ENCODE measurements at places on chromosomes 13 and 19. TPM values are rescaled to one million over a fixed set of nuclear protein-coding genes. Genes with fewer than 3 reads are reported as not detected.

OR7A17 gene
- not detected for polyA plus RNA-seq

OPA3 gene
- 6.7 TPM for polyA plus RNA-seq

ZNF880 gene
- polyA plus RNA-seq = 8.5 TPM

LGI4 gene
- 34.8 TPM for polyA plus RNA-seq

ZAR1L gene
- not detected for polyA plus RNA-seq

GPR12 gene
- polyA plus RNA-seq = not detected

IFI30 gene
- polyA plus RNA-seq = 70.3 TPM

ZNF285 gene
- polyA plus RNA-seq = 1.4 TPM

DCUN1D2 gene
- 6.6 TPM for polyA plus RNA-seq

GPC5 gene
- polyA plus RNA-seq = 0.04 TPM

ZNF17 gene
- polyA plus RNA-seq = 2.2 TPM

EBI3 gene
- polyA plus RNA-seq = 3.5 TPM

GGN gene
- 0.21 TPM for polyA plus RNA-seq

NLRP4 gene
- polyA plus RNA-seq = not detected

ADGRE2 gene
- 6.9 TPM for polyA plus RNA-seq

ACER1 gene
- not detected for polyA plus RNA-seq

CAPN12 gene
- polyA plus RNA-seq = 3.1 TPM

HIPK4 gene
- polyA plus RNA-seq = 0.02 TPM

FUT3 gene
- polyA plus RNA-seq = 0.11 TPM

MISP3 gene
- polyA plus RNA-seq = 13.2 TPM

ZNF208 gene
- 0.92 TPM for polyA plus RNA-seq

ZNF600 gene
- polyA plus RNA-seq = 6.3 TPM

NUDT19 gene
- 6.3 TPM for polyA plus RNA-seq

CCDC122 gene
- 4.9 TPM for polyA plus RNA-seq

SLAIN1 gene
- 5.3 TPM for polyA plus RNA-seq

GRK1 gene
- not detected for polyA plus RNA-seq

SIGLEC6 gene
- 0.34 TPM for polyA plus RNA-seq

CD22 gene
- 2.1 TPM for polyA plus RNA-seq

NLRP12 gene
- 1.1 TPM for polyA plus RNA-seq

SELENOV gene
- not detected for polyA plus RNA-seq

TGDS gene
- polyA plus RNA-seq = 11.1 TPM

STK11 gene
- 24.5 TPM for polyA plus RNA-seq

ITGBL1 gene
- 1.6 TPM for polyA plus RNA-seq

ING1 gene
- polyA plus RNA-seq = 10.1 TPM

ZNF491 gene
- polyA plus RNA-seq = 0.58 TPM

NOVA2 gene
- 7.4 TPM for polyA plus RNA-seq

SYNE4 gene
- 0.22 TPM for polyA plus RNA-seq

SPACA4 gene
- not detected for polyA plus RNA-seq

S1PR4 gene
- 8.3 TPM for polyA plus RNA-seq

IZUMO2 gene
- not detected for polyA plus RNA-seq

PLEKHG2 gene
- polyA plus RNA-seq = 38.8 TPM

CEACAM4 gene
- polyA plus RNA-seq = 2.7 TPM

SULT2B1 gene
- 0.90 TPM for polyA plus RNA-seq

CEACAM16 gene
- polyA plus RNA-seq = 0.07 TPM

LILRB4 gene
- polyA plus RNA-seq = 1.3 TPM

RNF225 gene
- not detected for polyA plus RNA-seq

TMPRSS9 gene
- 0.09 TPM for polyA plus RNA-seq

CYP2F1 gene
- not detected for polyA plus RNA-seq

GRIN2D gene
- polyA plus RNA-seq = 0.34 TPM

ATP8A2 gene
- polyA plus RNA-seq = 0.11 TPM

PSG3 gene
- polyA plus RNA-seq = not detected

NRTN gene
- polyA plus RNA-seq = 0.67 TPM

ZNF71 gene
- 4.2 TPM for polyA plus RNA-seq
